Body of pancreas (tissue), 4 donors: ENCODE measurements at places on chromosomes 16 and 17. TPM values are rescaled to one million over a fixed set of nuclear protein-coding genes. Genes with fewer than 3 reads are reported as not detected.
A peak's percentile ranks its signal among the peaks of the same experiment; 100 is the strongest.

The WNT9B gene
- not detected for total RNA-seq

The DYNLL2 gene
- total RNA-seq = 10.6 TPM

The C1QL1 gene
- 2.9 TPM for total RNA-seq

The TNFSF13 gene
- total RNA-seq = 11.9 TPM

The RAB11FIP4 gene
- total RNA-seq = 38.7 TPM

The RND2 gene
- total RNA-seq = 0.52 TPM

The GAS7 gene
- total RNA-seq = 20.1 TPM

The RAMP2 gene
- 3.1 TPM for total RNA-seq

The EMC8 gene
- 30.7 TPM for total RNA-seq

GRCh38 chr16:630815-631405 lies at the start of gene WFIKKN1:
Gene WFIKKN1, plus strand, starts transcription at chr16:630985. Its CDS starts 269 bp downstream, at chr16:631254.
- no peak within 1 kb of the TSS for H3K27ac ChIP-seq
- peaks cover 4% of the 10 kb centered on the region for H3K36me3 ChIP-seq
- DNase-seq = peak; percentile 70
- H3K4me3 ChIP-seq = no peak within 1 kb of the TSS

DNA sequence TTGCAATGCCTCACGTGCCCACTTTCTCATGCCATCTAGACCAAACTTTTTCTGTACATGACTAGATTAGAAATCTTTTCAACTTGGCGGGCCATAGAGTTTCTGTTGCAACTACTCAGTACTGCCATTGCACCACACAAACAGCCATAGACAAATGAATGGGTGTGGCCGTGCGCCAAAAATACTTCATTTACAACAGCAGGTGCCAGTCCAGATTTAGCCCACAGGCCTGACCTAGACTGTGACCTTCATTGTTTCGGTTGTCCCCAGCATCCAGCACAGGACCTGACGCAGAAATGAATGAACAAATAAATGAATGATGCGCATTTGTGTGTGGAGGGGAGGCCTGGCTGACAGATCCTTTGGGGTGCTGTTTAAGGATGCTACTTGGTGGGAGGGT lies 14.3 kb upstream of the PDK2 start:
- H3K36me3 ChIP-seq = peaks cover 7% of the 10 kb centered on the region
- no peak overlapping the region for H3K27ac ChIP-seq
- DNase-seq = no peak
- no peaks in the 10 kb centered on the region for H3K4me1 ChIP-seq
- H3K4me3 ChIP-seq = no peak overlapping the region
- no peaks in the 10 kb centered on the region for H3K27me3 ChIP-seq

DNA sequence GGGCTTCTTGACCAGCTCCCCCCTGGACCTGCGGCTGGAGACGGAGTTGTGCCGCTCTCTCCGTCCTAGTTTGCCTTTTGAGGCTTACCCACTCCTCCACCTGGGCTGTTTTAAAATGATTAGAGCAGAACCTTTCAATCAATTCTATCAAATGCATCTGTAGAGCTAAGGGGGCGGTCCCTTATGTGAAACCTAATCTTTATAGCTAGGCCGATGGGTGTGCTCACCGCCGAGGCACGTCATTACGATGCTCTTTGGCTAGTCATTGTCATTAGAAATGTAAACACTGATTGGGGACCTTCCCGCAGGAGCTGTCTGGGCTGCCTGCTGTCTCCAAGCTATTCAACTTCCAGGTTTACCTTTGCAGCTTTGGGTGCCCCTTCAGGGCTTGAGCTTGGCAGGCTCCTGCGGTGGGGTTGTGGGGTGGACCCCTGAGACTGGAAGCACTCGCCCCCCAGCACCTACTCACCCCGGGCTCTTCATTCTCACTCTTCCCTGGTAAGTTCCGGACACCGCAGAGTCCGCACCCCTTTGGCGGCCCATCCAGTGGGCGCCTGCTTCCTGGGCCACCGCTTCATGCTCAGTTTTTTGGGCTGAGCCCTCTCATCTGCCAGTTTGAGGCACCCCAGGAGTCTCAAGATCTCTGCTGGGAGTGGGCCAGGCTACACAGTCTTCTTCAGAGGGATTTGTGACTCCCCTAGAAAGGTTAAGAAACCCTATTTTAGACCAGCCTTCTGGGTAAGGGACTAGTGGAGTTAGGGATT lies 20.9 kb upstream of the IL17C start:
- H3K27me3 ChIP-seq = no peaks in the 10 kb centered on the region
- H3K4me1 ChIP-seq = peaks cover 61% of the 10 kb centered on the region
- H3K27ac ChIP-seq = peak overlapping the region; percentile 77
- H3K36me3 ChIP-seq = peaks cover 2% of the 10 kb centered on the region
- no peak overlapping the region for H3K4me3 ChIP-seq
- DNase-seq = no peak

DNA sequence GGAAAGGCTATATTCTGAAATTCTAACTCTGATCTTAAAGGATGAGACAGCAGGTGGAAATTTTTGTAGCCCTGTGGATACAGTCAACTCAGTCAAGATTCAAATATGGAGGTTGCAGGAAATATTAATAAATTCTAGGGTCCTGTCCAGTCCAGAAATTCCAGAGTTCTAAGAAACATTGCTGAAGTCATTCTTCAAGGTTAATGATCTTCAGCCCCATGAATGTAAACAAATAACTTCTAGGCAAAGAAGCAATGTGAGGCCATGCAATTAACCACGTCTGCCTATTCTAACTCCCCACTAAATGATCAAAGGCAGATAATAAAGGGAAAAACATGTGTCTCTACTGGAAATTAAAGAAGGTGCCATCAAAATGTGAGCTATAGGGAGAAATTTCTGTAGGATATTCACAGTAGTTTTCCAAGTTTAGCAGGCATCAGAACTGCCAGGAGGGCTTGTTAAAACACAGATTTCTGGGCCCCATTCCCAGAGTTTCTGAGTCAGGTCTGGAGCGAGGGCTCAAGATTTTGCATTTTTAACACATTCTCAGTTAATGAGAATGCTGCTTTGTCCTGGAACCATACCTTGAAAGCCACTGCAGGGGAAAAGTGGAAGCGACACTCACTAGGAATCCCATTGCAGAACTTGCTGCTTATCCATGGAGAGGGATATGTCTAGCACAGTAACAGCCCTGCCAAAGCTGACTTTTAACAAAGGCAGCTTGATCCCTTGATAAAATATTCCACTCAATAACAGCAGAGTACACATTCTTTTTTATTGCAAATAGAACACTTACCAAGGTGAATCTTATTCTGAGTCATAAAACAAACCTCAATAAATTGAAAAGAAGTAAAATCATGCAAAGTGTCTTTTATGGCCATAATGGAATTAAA lies 61.8 kb downstream of the DNAH3 start:
- no peaks in the 10 kb centered on the region for H3K27me3 ChIP-seq
- no peak overlapping the region for H3K27ac ChIP-seq
- H3K4me1 ChIP-seq = no peaks in the 10 kb centered on the region

DNA sequence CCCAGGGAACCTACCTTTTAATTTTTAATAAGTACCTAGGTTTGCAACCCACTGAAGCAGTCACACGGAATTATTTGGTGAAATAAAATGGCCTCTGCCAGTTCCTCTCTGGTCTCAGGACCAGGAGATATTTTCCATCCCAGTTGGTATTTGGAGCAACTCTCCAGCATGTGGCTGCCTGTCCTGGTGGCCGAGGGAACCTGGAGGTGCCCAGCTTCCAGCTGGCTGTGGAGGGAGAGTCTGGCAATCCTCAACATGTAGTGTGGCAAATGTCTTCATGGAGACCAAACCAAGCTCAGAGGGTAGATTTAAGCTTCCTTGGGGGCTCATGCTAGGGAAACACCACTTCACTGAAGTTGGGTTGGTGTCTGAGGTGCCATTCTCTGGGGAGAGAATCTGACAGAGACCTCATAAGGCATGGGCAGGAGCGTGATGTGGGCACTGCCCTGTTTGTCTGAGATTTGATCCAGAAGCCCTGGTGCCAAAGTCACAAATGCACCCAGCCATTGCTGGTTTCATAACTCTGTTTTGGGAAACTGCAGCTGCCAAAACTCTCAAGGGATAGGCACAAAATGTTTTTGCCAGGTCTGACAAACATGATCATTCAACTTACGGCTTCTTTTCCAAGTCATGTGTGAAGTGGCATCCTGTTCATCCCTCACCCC lies 2.8 kb downstream of the MT1X start:
- H3K27ac ChIP-seq = peak overlapping the region; percentile 93
- peak; percentile 80 for DNase-seq
- H3K27me3 ChIP-seq = no peaks in the 10 kb centered on the region

DNA sequence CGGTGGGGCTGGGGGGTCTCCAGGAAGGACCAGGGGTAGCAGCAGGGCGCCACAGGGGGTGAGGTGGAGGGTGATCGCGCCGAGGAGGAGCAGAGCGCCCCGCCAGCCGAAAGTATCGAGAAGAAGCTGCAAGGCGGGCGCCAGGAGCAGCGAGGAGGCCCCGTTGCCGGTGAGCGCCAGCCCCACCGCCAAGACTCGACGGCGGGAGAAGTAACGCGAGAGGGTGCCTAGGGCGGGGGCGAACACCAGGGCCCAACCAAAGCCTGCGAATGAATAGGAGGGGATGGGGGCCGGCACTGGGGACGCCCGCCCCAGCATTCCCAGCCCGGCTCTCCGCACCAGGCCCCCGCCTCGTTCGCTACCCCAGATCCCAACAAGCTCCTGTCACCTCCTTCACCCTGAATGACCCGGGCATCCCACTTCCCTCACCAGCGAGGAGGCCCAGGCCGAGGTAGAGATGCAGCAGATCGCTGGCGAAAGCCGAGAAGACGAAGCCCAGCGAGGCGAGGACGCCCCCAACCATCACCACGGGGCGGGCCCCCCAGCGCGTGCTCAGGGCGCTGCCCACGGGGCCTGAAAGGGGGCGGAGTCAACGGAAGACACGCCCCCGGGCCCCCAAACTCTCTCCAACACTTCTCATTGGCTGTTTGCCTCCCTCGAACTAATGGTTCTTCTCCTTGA lies 1.3 kb downstream of the SLC16A11 start:
- H3K27me3 ChIP-seq = peaks cover 18% of the 10 kb centered on the region
- peaks cover 53% of the 10 kb centered on the region for H3K4me1 ChIP-seq
- H3K36me3 ChIP-seq = no peaks in the 10 kb centered on the region
- no peak for DNase-seq

DNA sequence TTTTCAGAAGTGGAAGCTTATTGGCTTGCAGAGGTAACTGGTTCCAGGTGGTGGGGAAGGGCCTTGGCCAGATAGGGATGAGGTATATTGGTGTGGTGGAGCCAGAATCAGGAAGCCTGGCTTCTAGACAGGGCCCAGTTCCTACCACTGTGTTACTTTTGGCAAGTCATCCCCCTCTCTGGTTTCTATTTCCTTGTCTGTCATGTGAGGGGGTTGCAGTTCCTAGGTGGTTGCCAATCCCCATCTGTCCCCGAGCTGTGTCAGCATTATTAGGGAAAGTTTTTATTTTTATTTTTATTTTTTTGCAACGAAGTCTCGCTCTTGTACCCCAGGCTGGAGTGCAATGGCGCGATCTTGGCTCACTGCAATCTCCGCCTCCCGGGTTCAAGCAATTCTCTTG lies 3.0 kb downstream of the SMCR8 start:
- no peaks in the 10 kb centered on the region for H3K27me3 ChIP-seq
- H3K4me1 ChIP-seq = peaks cover 65% of the 10 kb centered on the region
- DNase-seq = no peak

GRCh38 chr16:31897283-31897682 lies 23.7 kb downstream of the ZNF267 start:
- H3K4me3 ChIP-seq = no peak overlapping the region
- H3K27me3 ChIP-seq = no peaks in the 10 kb centered on the region
- H3K27ac ChIP-seq = no peak overlapping the region
- H3K36me3 ChIP-seq = peaks cover 6% of the 10 kb centered on the region

DNA sequence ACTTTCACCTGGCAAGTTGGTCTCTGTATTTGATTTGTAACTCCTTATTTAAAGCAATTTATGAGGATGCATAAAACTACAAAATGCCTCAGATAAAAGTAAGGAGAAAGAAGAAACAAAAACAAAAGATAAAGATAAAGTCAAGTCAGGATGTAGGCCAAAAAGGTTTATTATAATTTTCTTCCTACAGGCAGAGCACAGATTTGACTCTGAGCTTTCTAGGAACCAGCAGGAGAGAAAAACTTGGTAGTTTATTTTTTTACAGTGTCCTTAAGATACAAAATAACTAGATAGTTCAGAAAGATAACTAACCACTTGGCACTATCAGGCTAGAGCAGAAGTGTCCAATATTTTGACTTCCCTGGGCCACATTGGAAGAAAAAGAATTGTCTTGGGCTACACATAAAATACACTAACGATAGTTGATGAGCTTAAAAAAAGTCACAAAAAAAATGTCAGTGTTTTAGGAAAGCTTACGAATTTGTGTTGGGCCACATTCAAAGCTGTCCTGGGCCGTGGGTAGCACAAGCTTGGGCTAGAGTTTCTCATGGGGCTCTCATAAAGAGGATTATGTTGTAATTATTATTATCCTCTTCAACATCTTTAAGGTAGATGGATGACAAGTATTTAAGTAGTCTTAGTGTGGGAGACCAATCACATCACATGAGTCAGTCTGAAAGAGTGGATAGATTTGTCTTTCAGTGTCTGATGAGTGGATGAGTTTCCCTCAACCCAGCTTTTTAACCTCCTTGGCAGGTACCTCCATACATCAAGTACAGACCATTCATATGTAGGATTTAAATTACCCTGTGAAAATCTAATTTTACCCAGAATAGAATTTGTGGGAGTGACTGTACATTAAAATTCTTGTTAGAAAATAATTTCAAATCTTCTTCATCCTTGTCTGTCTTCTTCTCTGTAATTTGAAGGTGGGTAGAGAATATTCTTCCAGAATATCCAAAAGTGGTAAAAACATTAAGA lies 17.0 kb downstream of the PAFAH1B1 start:
- DNase-seq = no peak
- no peak overlapping the region for H3K27ac ChIP-seq
- H3K36me3 ChIP-seq = no peaks in the 10 kb centered on the region
- no peak overlapping the region for H3K4me3 ChIP-seq
- no peaks in the 10 kb centered on the region for H3K27me3 ChIP-seq

DNA sequence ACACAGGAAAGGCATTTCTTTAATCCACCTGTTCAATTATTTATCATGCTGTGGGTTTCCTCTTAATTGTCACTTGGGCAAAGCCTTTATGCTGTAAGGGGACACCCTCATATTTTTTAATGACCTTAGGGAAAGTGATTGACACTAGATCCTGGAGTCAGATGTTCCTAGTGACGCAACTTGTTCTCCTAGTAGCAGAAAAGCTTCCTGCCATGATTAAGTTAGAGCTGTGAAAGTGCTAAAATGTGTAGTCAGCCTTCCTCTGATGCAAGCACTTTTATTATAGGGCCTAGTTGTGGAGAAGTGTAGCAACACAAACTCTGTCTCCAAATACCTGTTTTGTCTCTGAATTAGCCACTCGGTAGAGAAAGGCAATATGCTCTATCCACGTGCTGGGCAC lies 12.3 kb downstream of the TMEM100 start:
- no peaks in the 10 kb centered on the region for H3K36me3 ChIP-seq
- no peaks in the 10 kb centered on the region for H3K27me3 ChIP-seq
- no peak overlapping the region for H3K27ac ChIP-seq
- no peak overlapping the region for H3K4me3 ChIP-seq
